ENCODE measurements at places on chromosomes 11 and 22. TPM values are rescaled to one million over a fixed set of nuclear protein-coding genes. Genes with fewer than 3 reads are reported as not detected.

The SEPTIN5 gene
- total RNA-seq, result 0.29 TPM

The CELSR1 gene
- total RNA-seq, result 0.24 TPM

The LRP5 gene
- 35.1 TPM for total RNA-seq

The SPTY2D1 gene
- total RNA-seq, result 25.0 TPM

The IZUMO1R gene
- not detected for total RNA-seq

The OR51B5 gene
- total RNA-seq, result not detected

The ISX gene
- total RNA-seq, result not detected

The OR2D2 gene
- not detected for total RNA-seq

The UCP2 gene
- 387 TPM for total RNA-seq

The C11orf21 gene
- total RNA-seq, result 71.7 TPM

The PLAAT5 gene
- total RNA-seq, result not detected

The CREB3L1 gene
- total RNA-seq, result not detected

The UPB1 gene
- total RNA-seq, result 0.53 TPM

The DEFB131B gene
- total RNA-seq, result not detected

The SCUBE1 gene
- not detected for total RNA-seq

The NEFH gene
- total RNA-seq, result 1.5 TPM

The IFITM10 gene
- 1.5 TPM for total RNA-seq

The CABP4 gene
- 3.4 TPM for total RNA-seq

The UPK2 gene
- total RNA-seq, result not detected

The CYP2D6 gene
- total RNA-seq, result 3.4 TPM

The RIBC2 gene
- total RNA-seq, result 8.2 TPM

The C11orf91 gene
- total RNA-seq, result not detected

The SPI1 gene
- total RNA-seq, result not detected

The SUSD2 gene
- 0.55 TPM for total RNA-seq

The ADAMTS8 gene
- total RNA-seq, result not detected

The TENM4 gene
- total RNA-seq, result not detected

The ELFN2 gene
- total RNA-seq, result 0.28 TPM

The MPPED2 gene
- not detected for total RNA-seq

The MS4A6E gene
- not detected for total RNA-seq

The PRR33 gene
- total RNA-seq, result not detected

The CHADL gene
- total RNA-seq, result 0.34 TPM

The IL10RA gene
- 156 TPM for total RNA-seq

The TREH gene
- total RNA-seq, result not detected

The SCYL1 gene
- 56.9 TPM for total RNA-seq

The TAF6L gene
- 22.1 TPM for total RNA-seq

The WBP2NL gene
- 1.9 TPM for total RNA-seq

The KCNK4 gene
- not detected for total RNA-seq

The BIRC3 gene
- total RNA-seq, result 35.2 TPM

All from activated naive CD4-positive, alpha-beta T cell treated with anti-CD3 and anti-CD28 coated beads, Interleukin-2, amount 10 ng/mL, durations not matched to agents 5 hours and 36 hours (primary cell).